LHCN-M2 (cell line): ENCODE measurements at places on chromosomes 12 and 14. TPM values are rescaled to one million over a fixed set of nuclear protein-coding genes. Genes with fewer than 3 reads are reported as not detected.
A peak's percentile ranks its signal among the peaks of the same experiment; 100 is the strongest.

ULK1 gene
- 6.6 and 6.8 TPM in 2 replicates for total RNA-seq

DNA sequence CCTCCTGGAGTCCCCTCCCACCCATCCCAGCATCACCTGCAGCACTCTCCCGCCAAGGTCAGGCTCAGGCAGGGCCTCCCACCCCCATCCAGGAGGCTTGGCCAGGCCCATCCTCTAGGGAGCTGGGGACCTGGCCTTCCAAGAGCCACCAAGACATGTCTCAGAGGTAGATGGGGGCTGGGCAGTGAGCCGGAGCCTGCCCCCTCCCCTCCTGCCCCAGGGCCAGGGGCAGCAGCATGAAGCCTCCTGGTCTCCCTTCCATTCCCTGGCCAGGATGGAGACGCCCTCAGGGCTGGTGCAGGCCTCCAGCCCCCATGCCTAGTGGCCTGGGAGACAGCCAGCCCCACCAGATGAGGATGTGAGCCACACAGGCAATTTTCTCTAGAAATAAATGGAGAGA is 69.3 kb upstream of the C14orf180 start:
- DNase-seq, result no peak

GRCh38 chr14:29740491-29740890 is 187.2 kb downstream of the PRKD1 start:
- peak; percentile 82 for DNase-seq

AGAP2 gene
- total RNA-seq, result 0.26 and 0.29 TPM in 2 replicates

GRCh38 chr14:101604228-101604934 is 43.1 kb downstream of the DIO3 start:
- no peak for DNase-seq

SRRM4 gene
- not detected in 2 replicates for total RNA-seq

- DNase-seq, result peak; percentile 77
Observed at GRCh38 chr12:54439521-54440255, 20.6 kb upstream of the ITGA5 start.

NT5DC3 gene
- total RNA-seq, result 12.1 and 15.6 TPM in 2 replicates

BHLHE41 gene
- 2.4 and 4.0 TPM in 2 replicates for total RNA-seq

- DNase-seq, result no peak
Observed at GRCh38 chr12:63917477-63917862, 73.0 kb downstream of the SRGAP1 start.

DNA sequence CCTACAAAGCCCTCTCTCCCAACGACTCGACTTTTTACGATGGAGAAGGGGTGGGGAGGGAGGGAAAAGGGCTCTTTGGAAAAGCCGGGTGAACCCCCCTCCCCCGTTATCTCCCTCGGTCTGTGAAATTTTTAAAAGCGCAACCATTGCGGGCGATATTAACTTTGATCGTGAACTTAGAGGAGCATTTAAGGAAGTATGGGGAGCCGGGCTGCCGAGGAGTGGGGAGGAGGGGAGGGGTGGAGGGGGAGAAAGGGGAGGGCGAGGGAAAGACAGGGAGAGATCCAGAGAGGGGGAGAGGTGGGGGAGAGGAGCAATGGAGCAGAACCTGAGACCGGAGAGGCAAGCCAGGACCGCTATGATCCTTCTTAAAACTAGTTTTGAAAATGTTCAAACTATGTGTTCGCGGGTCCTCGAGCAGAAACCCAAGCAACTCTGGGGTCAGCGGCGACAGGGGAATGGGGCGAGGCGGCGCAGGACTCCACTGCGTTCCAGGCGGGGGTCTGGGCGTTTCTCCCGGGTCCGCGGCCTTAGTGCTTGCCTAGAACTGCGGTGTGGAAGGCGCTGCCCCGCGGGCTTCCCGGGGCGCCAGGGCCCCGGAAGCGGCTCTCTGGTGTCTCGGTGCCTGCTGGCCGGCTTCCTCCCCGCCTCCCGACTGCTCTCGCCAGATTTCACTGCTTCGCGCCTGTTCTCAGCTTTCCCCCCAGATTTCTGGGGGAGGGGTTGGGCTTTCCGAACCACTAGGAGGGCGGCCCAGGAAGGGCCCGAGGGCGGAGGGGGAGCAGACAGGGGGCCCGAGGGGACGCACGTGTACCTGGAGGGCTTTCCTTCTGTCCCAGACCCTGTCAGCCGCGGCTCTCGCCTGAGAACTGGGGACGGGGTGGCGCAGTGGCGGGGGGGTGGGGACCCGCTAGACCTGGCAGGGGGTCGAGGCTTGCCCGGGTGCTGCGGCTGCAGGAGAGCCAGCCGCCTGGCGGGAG is at the start of gene HOTAIR:
Gene HOTAIR, minus strand, starts transcription at position 871 of the 980 bp plus-strand sequence.
- DNase-seq, result peak; percentile 82

GPR162 gene
- 2.0 TPM in 2 replicates for total RNA-seq

DNA sequence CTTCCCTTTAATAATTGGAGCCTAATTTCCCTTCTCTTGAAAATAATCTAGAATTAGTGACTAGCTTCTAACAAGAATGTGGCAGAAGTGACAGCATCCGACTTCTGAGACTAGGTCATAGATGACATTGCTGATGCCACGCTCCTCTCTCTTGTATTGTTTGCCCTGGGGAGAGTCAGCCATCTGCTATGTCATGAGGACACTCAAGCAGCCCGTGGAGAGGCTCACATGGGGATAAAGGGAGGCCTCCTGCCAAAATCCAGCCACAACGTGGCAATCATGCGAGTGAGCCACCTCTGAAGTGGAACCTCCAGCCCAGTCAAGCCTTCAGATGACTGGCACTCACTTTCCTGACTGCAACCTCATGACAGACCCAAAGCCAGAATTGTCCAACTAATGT is 54.2 kb upstream of the LRRK2 start:
- no peak for DNase-seq

- DNase-seq, result no peak
Observed at GRCh38 chr12:12099102-12099501, 28.4 kb downstream of the BCL2L14 start.

GRCh38 chr12:54378796-54379397 is 5.6 kb downstream of the ZNF385A start:
- no peak for DNase-seq

DNA sequence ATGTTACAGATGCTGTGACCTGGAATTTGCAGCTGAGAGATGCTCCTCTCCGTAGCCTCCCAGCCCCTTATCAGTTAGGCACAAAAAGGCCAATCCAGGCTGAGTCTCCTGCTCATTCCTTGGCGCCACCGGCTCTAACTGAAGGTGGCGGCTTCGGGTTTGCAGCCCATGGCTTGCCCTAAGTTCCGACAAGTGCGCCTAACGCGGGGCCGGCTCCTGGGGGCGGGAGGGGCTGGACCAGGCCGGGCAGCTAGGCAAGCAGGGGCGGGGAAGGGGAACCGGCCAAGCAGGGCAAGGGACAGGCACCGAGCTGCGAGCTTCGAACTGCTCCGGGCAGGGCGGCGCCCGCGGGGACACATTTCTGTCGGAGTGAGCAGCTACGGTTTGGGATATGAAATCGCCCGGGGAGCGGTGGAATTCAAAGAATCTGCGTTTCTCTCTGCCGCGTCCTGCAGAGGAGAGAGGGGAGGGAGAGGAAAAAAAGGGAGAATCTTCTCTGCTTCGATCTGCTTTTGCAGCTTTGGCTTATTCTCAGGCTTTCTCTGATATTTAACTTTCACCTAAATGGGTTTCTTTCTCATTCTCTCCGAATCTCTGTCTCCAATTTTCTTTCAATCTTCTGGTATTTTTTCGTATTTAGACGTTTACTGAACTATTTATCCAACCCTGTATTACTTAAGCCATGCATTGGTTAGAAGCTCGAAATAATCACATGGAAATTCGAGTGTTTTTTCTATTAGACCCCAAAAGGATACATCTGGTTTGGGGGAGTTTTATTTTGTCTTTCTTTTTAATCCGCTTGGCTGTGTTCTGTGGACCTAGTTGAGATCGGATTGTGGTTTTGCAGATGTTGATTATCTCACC is 1.6 kb upstream of the HOXC12 start:
- DNase-seq, result no peak

GRCh38 chr14:95155045-95155444 is 2.3 kb downstream of the DICER1 start:
- no peak for DNase-seq

DNA sequence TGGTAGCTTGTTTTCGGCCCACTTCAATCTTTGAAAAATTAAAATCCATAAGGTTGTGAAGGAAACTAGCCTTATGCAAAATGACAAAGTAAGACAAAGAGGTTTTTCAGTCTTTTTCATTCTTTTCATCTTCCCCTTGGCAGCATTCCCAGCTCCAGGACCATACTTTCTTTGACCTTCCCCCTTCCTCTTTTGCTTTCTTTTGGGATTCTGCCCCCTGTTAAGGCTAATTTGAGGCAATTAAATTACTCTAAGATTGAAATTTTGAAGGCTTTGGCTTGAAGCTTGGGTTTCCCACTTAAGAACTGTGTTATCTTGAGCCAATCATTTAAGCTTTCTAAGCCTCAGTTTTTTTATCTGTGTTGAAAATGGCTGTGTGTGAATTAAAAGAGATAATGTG is 124.9 kb downstream of the DACT1 start:
- no peak for DNase-seq

RPL10L gene
- not detected in 2 replicates for total RNA-seq

DNA sequence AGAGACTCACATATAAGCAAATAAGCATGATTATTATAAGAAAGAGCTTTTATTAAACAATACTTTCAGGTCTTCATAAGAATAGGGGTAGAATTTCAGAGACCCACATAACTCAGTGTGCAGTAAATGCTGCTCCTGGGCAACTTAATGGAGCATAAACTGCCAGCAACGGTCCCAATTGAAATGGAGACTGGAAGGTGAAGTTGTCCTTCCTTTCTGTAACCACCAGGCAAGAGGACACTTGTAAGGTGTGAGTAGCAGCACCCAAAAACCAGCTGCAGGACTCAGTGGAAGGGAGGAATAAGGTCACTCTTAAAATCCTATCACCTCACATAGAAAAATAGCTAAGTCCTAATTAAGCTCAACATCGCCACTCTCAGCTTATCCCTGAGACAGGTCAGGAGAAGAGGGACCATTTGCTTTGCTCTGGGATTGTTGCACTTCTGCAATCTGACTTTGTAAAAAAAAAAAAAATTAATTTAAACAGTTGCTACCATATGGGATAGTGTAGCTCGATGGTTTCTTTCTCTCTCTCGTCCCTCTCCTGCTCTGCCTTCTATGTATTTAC is 22.7 kb upstream of the LTA4H start:
- no peak for DNase-seq

GRCh38 chr14:36553656-36554260 is 28.7 kb downstream of the NKX2-8 start:
- peak; percentile 38 for DNase-seq
